ENCODE measurements at places on chromosomes 2 and 18. TPM values are rescaled to one million over a fixed set of nuclear protein-coding genes. Genes with fewer than 3 reads are reported as not detected.

DNA sequence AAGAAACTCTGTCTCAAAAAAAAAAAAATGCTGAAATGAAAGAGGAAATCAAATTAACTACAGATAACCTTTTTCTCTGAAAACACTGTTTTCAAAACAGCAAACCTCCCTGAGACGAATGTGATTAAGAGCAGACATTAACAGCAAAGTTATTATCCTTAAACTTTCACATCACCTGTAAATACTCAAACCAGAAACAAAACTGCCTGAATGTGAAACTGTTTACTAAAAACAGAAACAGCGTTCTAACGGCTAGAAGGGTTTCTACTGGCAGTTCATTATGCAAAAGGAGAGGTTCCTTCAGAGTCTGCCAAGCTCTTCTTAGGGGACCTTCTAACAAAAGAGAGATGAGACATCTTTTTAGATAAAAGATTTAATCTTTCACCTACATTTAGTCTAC lies 45.9 kb downstream of the PNO1 start:
- H3K27me3 ChIP-seq, result no peaks in the 10 kb centered on the region
- H3K27ac ChIP-seq, result no peak overlapping the region
- DNase-seq, result no peak
- H3K4me3 ChIP-seq, result no peak overlapping the region
- H3K36me3 ChIP-seq, result no peaks in the 10 kb centered on the region

Gene STON1
- total RNA-seq, result 17.7 TPM

Gene CD226
- total RNA-seq, result 1.0 TPM

DNA sequence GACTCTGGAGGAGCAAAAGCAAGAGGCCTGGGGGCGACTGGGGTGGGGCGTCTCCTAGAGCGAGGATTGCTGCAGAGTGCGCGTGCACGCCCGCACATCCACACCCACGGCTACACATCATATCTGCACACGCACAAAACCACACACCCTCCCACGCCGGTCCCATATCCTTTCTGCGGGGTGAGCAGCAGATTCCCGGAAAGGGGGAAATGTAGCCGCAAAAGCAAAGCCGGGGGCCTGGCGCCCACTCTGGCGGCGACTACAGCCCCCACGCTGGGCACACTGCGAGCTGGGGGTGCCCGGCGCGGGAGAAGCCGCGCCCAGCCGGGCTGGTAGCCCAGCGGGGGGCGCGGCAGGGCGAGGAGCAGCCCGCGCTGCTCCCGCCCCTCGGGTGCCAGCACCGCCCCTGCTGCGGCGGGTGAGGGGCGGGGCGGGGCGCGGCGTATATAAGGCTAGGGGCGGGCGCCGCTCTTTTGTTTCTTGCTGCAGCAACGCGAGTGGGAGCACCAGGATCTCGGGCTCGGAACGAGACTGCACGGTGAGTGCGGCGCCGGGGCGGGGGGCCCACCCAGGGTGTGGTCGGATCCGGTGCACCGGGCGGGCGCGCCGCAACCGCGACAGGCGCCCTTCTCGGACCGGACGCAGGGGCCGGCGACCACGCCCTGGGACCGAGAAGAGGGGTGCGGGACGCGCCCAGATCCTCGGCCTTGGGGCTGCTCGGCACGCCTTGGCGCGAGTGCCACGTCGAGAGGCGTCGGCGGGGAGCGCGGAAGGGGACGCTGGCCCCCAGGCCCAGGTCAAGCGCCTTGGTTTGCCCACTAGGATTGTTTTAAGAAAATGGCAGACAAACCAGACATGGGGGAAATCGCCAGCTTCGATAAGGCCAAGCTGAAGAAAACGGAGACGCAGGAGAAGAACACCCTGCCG lies at the start of gene TMSB10:
TMSB10 (plus strand) TSS at position 476 of the 927 bp plus-strand sequence.
- peaks cover 5% of the 10 kb centered on the region for H3K4me1 ChIP-seq
- H3K4me3 ChIP-seq, result peak within 1 kb of the TSS; percentile 78
- peak within 1 kb of the TSS; percentile 90 for H3K27ac ChIP-seq
- H3K36me3 ChIP-seq, result no peaks in the 10 kb centered on the region
- DNase-seq, result peak; percentile 93
- H3K27me3 ChIP-seq, result no peaks in the 10 kb centered on the region

DNA sequence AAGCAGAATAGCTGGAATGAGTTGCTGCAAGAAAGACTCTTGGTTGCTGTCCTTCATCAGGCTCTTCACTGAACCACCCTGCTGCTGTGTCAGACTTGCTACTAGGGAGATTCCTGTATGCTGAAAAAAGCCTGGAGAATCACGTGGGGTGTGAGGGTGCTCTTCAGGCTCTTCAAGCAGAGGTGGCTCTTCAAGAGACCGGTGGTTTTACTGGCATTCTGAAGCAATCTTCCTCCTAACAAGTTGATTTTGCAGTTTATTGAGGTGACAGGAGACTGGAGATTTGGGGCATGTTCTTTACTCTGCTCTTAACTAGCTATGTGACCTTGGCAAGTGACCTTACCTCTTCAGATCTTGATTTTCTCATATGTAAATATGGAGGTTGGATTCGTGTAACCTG lies 14.1 kb downstream of the TMEM178A start:
- H3K27me3 ChIP-seq, result no peaks in the 10 kb centered on the region
- H3K4me3 ChIP-seq, result no peak overlapping the region
- H3K27ac ChIP-seq, result no peak overlapping the region
- DNase-seq, result no peak

Gene ATG16L1
- 32.3 TPM for total RNA-seq

All from ovary (tissue), 10 donors.